ENCODE measurements at places on chromosomes 12 and 14.

- no peak for DNase-seq
Measured at GRCh38 chr14:72754949-72755348, 139.0 kb downstream of the DPF3 start.

DNA sequence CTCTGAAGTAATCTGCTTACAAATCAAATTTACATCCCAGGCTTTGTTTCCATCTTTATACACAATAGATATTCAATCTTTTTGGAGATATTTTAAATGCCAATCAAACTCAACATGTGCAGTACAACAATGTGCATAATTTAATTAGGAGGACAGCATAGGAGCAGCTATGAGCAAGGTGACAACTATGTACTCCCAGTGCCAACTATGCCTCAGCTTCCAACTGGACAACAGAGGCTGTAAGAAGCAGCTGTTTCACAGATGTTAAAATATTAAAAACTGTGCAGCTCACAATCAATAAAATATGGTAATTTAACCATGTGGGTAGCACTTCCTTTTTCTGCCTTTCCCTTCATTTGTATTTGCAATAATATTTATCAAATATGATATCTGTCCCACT, 99.9 kb downstream of the ST8SIA1 start:
- DNase-seq = no peak

- no peak for DNase-seq
Measured at GRCh38 chr12:81517296-81517695, 241.9 kb downstream of the PPFIA2 start.

- DNase-seq = no peak
Measured at GRCh38 chr12:10690906-10691305, 17.1 kb upstream of the STYK1 start.

DNA sequence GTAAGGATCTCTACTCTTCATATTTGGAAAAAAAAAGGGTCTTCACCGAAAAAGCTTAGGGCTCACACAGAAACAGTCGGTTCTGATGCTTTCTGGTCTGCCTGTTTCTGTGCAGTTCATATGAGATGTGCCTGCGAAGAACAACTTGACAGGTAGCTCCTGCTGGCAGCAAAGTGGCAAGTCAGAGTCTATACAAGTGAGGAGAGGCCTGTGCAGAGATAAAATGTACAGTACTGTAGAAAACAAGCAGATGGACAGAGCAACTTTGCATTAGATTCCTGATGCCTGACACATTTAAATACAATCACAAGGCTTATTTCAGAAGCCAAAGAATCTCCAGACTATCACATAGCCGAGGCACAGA, 936.0 kb downstream of the DIO2 start:
- no peak for DNase-seq

DNA sequence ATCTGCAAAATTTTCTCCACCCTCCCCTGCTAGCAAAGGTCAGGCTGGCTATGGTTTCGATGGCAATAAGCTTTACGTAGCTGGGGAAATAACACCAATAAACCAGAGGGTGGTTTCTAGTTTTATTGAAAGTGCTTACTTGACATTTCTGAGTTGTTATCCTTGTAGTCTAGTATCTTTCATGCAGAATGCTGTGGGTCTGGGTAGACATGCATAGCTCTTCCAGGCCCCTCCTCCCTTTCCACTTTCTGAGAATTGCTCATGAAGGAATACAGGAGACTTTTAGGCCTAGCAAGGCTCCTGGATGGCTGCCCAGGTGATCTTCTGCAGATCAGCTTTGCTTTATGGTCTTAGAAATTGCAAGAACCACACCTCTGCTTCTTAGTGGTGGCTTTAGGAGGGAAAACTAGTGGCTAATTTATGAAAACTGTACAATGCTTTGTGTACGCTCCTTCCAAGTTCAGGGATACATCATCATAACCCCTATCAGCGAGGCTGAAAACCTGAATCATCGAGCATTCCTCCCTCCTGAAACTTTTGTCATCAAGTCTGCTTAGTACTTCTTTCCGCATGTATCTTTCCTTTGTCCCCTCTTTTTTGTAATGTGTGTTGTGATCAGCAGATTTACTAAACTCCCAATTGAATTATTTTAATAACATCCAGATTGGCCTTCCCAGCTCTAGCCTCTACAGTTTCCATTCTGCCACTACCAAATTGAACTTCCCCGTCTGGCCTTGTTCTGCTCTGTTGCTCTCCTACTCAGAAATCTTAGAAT, 473.0 kb downstream of the RAD51B start:
- DNase-seq = no peak

- DNase-seq = peak; percentile 52
Measured at GRCh38 chr12:124738636-124739467, 124.8 kb downstream of the SCARB1 start.

- no peak for DNase-seq
Measured at GRCh38 chr12:8784290-8784888, 38.0 kb upstream of the A2ML1 start.

GRCh38 chr12:26331960-26332359, 136.6 kb downstream of the SSPN start:
- DNase-seq = no peak

GRCh38 chr14:53016491-53016890, 65.6 kb upstream of the FERMT2 start:
- no peak for DNase-seq

- DNase-seq = no peak
Measured at GRCh38 chr14:25108959-25109358, 59.0 kb upstream of the STXBP6 start.

DNA sequence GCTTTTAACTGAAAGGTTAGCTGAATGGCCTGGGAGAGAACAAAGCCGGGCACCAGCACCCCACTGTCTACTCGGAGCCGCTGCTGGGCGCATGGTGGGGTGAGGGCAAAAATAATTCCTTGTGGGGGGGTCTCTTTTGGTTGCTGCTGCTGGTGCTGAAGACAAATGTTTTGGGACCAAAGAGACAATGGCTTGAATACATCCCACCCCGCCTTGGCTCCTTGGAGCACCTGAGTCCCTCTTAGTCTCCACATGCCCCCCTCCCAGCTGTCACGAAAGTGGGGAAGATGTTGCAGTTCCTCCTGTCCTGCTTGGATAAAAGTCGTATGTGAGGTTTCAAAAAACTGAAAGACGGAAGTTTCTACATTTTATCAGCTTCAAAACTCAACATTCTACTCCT, 85.0 kb downstream of the PIWIL1 start:
- no peak for DNase-seq

- DNase-seq = no peak
Measured at GRCh38 chr12:19867970-19868369, 428.7 kb downstream of the AEBP2 start.

GRCh38 chr12:66903782-66904396, 225.0 kb upstream of the GRIP1 start:
- DNase-seq = no peak

DNA sequence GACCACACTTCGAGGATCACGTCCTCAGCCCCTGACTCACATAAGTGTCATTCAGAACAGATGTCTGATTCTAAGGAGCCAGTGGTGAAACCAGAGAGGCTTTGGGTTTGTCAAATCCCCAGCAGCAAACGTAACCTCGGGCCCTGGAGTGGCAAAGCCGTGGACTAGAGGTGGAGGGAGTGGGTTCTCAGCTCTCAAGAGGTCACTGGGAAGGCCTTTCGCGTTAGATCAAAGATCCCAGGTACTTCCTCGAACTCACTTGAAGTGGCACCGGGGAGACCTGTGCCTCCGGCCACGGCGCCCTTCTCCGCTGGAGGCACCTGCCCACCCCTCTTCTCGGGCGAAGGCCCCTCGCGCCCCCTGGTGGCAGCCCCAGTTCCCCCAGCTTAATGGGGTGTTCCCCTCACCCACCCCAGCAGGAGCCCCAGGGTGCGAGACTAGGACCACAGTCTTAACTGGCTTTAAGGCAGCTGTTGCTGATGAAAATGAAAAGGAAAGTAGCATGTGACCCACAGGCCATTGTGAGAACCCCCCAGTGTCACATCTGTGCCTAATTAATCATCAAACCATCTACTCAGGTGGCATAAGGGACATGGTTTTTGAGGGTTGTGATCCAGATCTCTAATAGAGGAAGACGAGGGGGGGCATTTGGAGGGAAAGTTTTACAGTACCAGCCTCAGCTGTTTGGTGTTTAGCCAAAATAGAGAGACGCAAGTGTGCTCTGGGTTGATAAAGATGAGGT, 672 bp upstream of the ESR2 start:
- DNase-seq = peak; percentile 75

GRCh38 chr12:120692524-120693033, 5.6 kb downstream of the MLEC start:
- DNase-seq = no peak

DNA sequence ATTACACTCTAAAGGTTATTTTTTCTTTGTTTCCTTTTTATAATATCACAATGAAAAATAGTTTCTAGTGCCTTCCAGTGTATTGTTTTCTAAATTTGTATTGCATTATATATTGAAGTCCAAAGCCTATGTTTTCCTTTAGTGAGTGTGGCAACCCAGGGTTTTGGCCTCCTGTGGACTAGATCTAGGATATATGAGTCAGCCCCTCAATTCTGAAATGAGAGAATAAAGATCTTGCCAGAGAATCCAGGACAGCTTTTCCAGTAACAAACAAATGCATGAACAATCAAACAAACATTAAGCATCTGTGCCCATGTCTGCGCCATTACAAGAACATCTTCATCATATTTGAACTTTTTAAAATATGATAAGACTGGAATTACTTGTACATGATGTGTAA, 70.7 kb upstream of the SSTR1 start:
- DNase-seq = no peak

DNA sequence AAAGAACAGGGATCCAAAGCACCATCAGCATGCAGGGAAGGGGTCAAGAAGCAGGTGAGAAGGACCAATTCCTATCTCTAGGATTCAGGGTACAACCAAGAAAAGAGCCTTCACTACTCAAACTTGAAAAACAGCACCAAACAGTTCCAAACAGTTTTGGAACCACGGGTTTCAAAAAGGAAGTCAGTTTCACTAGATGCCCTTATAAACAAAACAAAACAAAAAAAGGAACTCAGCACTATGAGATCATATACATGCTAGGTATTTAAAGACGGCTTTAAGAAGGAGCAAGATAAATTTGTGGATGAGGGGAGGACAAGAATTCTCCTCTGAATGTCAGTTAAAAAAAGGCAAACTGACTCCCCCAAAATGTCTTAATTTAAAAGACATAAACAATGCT, 6.0 kb downstream of the INSM2 start:
- DNase-seq = no peak

DNA sequence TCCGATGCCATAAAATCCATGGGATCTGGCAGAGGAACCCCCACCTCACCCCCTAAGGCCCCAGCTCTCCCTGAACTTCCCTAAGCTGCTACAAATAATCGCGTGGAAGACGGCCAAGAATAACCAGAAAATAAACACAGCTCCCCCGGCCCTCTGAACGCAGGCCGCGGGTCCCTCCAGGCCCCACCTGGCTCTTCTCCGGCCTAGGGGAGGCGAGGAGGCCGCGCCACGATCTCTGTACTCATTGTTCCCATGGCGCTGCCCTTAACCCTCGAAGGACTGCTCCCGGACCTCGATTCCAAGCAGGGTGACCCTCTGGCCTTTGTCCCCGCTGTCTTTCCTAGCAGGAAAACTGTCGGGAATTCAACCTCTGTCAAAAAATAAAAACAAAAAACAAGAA, 33.9 kb upstream of the TBX5 start:
- no peak for DNase-seq

GRCh38 chr14:67557118-67557517, 24.0 kb downstream of the PLEKHH1 start:
- DNase-seq = no peak

DNA sequence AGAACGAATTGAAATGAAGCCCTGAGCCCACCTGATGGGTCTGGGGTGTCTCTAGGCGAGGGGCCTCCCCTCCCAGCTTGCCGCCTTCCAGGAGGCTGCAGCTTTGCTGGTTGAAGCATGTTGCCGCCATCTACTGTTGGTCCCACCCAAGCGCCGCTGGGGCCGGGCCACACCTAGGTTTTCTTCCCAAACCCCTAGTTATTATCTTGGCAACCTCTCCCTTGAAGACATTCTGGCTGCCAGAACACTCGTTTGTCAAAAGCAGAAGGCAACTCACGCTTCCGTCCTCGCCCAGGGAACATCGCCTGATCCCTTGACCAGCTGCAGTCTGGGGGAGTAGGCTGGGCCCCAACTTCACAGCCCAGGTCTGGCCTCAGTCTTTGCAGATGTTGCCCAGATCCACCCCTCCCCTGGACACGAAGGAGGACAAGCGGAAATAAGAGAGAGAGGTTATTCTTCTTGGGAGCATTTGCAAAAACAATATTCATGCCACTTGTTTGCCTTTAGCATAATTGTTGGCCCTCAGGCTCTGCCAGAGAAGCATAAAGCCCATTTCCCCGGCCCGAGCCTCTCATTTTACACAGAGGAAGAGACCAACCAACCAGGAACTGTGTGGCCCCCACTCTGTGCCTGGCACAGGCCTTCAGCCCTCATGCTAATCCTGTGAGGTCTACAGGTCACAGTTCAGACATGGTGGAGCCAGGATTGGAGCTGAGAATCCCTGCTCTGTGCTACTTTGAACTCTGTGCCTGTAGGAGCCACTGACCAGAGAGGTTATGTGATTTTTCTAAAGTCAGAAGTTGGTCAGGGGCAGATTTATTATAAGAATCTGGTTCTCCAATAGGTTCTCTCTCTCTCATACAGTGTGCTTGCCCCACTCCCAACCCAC, 6.8 kb downstream of the EMP1 start:
- DNase-seq = peak; percentile 83

DNA sequence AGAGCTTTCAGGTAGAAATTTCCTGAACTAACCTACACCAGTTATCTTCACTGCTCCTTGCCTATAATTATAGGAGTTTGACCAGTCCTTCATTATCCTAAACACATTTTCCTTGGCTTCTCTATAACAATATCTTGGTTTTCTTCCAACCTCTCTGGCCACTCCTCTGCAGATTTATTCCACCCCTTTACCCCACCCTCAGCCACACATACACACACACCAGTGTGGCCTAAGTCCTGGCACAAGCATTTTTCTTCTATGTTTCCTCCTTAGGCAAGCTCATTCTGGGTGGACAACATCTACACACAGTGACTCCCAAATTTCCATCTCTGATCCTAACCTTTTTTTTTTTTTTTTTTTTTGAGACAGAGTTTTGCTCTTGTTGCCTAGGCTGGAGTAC, 25.1 kb downstream of the CDK17 start:
- DNase-seq = no peak

DNA sequence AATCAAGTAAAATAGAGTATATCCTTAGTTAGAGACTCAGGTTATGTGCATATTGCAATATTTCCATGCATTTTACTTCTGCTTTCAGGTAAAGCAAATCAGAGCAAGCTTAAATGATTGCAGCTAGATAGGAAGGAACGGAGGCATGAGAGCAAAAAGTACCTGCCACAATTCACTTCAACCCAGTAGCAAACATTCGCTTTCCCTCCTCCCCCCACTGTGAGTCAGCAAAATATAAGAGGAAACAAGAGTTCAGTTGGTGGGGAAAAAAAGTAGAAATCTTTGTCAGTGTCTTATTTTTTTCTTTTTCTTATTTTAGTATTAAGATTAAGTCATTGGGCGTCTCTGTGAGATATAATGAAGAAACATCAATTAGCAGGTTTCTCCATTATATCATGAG, 475.4 kb downstream of the NPAS3 start:
- no peak for DNase-seq

Measured in Right ventricle myocardium inferior (tissue), 1 donor.